ENCODE measurements at places on chromosomes 7 and 10.
A peak's percentile ranks its signal among the peaks of the same experiment; 100 is the strongest.

DNA sequence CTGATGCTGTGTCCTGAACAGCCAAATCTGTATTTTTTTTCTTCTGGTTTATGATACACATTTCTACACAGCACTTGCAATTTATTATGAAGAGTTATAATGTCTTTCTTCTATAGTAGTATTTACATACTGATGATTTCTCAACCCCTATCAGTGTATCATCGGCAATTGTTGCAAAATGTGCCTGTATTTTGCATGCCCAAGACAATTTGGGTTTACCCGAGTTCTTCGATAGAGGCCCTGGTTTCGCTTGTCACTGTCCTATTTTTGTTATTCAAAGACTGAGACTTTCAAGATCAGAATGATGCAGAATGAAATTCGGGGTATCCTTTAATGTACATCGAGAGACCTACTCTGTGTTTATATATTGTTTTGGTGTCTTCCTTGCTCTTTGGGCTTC, 184.5 kb upstream of the PRSS58 start:
- peak; percentile 50 for DNase-seq

- DNase-seq, result no peak
Measured at GRCh38 chr10:47349516-47349915, 1.4 kb downstream of the RBP3 start.

GRCh38 chr10:63106111-63106755, 26.9 kb upstream of the NRBF2 start:
- DNase-seq, result no peak

DNA sequence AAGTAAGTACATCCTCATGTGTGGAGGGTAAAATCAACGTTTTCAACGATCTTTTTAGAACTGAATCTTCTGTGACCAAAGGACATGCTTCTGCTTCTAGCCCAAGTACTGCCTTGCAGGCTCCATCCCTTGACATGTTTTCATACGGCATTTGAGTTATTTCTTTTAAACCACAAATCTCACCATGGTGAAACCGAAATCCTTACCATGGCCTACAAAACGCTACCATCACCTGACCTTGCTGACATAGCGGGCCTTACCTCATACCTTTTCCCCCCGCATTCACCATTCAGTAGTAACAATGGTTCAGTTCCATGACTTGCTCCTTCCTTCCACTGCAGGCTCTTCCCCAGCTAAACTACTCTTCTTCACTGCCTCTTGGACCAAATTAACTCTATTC, 3.5 kb downstream of the RNF216 start:
- DNase-seq, result no peak

- DNase-seq, result no peak
Measured at GRCh38 chr10:97336942-97337831, 2.7 kb upstream of the FRAT2 start.

GRCh38 chr10:8331896-8332729, 277.6 kb downstream of the GATA3 start:
- DNase-seq, result peak; percentile 60

- no peak for DNase-seq
Measured at GRCh38 chr7:35991511-35992232, 161.4 kb upstream of the EEPD1 start.

- DNase-seq, result no peak
Measured at GRCh38 chr7:116547347-116547746, 22.5 kb downstream of the CAV1 start.

GRCh38 chr7:44147026-44147991, 6.2 kb upstream of the MYL7 start:
- DNase-seq, result no peak

DNA sequence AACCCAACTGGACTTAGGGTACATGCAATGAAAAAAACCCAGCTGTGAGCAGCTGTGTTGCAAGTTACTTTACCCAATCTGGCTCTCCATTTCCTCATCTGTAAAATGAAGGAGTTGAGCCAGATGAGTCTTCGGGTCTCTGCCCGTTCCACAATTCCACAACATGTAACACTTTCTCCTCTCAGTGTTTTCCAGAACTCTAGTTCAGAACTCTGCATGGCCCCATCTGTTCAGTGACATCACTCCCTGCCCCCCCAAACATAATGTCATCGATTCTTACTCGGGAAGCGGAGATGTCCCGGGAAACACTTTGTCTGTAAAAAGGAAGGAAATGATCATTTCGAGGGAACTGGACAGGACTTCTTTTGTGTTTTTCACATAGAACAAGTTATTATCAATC, 2.5 kb downstream of the SH3PXD2A start:
- peak; percentile 61 for DNase-seq

GRCh38 chr7:87435546-87435945, 39.9 kb downstream of the ABCB4 start:
- no peak for DNase-seq

DNA sequence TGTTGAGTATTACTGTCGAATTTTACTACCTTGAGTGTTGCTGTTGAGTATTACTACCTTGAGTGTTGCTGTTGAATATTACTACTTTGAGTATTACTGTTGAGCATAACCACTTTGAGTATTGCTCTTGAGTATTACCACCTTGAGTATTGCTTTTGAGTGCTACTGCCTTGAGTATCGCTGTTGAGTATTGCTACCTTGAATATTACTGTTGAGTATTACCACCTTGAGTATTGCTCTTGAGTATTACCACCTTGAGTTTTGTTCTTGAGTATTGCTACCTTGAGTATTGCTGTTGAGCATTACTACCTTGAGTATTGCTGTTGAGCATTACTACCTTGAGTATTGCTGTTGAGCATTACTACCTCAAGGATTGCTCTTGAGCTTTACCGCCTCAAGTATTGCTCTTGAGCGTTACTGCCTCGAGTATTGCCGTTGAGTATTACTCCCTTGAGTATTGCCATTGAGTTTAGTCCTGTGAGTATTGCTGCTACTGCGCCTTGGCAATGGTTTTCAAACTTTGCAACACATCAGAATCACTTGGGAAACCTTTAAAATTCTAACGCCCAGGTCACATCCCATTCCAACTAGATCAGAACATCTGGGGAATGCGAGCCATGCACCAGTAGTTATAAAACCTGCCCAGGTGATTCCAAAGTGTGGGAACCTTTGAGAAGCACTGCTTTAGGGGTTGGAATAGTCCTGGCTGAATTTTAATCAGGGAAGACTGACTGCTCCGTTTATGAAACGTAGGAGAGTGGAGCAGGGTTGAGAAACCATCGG, 61.7 kb downstream of the TCF7L2 start:
- DNase-seq, result no peak

DNA sequence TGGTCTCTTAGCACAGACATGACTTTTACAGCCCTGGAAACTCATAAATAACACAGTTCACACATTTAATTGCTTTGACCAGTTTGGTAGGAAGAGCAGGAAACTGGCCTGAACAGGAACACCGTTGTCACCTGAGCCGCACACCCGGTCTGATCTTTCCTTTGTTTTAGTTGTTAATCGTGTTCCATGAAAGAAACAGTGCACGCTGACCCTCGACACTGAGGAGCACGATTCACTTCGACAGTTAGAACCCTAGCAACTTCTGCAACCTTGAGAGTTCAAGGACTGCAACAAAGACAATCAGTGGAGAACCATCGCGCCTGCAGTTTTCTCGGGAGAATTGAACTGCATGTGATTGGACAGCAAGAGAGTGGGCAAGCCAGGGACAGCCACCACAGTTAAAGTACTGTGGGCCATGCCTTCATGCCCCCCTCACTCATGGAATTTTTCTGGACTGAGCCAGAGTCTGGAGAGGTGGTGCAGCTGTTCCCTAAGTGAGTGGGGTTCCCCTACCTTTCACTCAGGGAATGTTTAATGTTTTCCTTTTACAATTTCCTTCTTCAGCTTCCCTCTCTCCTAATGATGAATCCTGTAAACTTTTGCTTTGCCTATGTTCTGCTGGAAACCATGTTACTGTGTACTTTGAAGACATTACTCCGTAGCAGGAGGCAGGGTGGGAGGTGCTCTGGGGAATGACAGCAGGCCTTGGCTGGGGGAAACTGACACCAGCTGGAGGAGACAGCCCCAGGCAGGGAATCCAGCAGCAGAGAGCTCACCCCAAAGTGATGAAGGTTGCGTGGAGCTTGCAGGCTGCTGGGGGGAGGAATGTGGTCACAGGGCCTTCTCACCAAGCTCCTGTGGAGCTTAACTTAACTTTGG, 198.7 kb downstream of the ZNF438 start:
- DNase-seq, result no peak

GRCh38 chr7:123727071-123727837, 21.5 kb downstream of the WASL start:
- peak; percentile 49 for DNase-seq

DNA sequence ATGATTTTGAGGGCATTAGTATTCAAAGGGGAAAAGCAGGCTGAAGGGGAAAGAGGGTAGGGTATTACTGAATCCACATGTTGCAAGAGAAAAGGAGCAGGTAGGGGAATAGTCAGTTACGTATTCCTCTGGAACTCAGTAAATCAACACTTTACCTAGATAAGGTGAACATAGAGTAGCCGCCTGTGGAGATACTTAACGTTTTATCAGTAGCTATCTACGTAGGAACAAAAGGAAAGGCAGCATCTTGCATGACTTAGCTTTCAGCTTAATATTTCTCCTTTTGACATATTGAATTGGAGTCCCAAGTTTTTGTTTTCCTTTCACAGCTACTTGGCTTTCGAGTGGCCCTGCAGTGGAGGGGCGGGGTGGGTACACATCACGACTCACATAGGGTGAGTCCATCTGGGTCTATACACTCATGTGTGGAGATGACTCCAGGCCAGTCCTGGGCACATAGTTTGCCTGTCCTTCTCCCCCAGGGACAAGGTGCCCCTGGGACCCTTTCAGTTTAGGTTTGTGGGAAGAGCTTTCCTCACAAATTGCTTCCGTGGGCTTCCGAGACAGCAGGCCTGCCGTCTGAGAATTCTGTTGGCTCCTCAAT, 48.1 kb downstream of the CCNY start:
- no peak for DNase-seq

- no peak for DNase-seq
Measured at GRCh38 chr7:80232979-80233724, 98.5 kb downstream of the GNAI1 start.

DNA sequence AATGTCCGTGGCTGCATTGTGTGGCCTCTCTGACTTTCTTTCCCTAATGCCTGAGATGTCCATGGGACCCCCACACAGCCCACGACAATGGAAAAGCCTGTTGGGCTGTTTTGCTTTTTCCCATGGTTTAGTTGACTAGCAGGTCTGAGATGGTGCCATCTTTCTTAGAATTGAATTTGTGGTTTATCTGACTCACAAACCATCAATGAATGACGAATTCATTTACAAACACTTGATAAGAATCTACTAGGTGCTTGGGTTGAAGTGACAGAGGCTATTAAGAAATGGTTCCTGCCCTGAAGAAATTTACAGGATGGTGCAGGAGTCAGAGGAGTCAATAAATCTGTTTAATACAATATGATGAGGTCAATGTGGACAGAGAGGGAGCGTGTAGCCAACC, 75.4 kb downstream of the OTUD1 start:
- DNase-seq, result peak; percentile 18

GRCh38 chr10:62309254-62309653, 40.6 kb upstream of the RTKN2 start:
- no peak for DNase-seq

- peak; percentile 53 for DNase-seq
Measured at GRCh38 chr7:38656968-38657367, 25.8 kb upstream of the AMPH start.

DNA sequence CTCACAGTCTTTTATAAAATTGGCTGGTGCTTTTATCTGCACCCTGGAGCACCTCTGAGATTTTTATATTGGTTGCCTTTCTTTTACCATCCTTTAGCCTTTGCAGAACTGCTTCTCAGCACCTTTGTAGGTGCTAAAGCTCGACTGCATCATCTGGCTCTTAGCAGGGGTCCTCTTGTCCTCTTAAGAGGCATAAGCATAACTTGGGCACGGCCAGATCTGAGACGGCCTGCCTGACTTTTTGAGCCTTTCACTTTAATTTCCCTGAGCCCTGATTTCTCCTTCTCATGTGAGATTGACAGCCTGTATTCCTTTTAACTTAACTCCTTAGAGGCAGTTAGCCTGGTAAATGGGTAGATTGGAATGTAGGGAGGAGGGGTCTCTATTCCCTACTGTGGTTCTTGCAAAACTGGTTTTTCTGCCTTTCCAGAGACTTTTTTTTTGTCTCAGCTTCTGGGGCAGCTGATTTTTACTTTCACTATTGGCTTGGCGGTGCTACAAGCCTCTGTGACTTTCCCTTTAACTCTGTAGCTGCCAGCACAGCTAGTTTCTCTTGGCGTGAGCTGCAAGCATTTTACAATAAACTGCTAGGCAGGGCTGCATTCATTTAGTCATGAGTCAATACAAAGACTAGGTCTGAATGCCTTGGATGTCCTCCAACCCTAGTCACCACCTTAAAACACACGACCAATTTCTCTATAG, 24.0 kb downstream of the ZPBP start:
- peak; percentile 8 for DNase-seq

DNA sequence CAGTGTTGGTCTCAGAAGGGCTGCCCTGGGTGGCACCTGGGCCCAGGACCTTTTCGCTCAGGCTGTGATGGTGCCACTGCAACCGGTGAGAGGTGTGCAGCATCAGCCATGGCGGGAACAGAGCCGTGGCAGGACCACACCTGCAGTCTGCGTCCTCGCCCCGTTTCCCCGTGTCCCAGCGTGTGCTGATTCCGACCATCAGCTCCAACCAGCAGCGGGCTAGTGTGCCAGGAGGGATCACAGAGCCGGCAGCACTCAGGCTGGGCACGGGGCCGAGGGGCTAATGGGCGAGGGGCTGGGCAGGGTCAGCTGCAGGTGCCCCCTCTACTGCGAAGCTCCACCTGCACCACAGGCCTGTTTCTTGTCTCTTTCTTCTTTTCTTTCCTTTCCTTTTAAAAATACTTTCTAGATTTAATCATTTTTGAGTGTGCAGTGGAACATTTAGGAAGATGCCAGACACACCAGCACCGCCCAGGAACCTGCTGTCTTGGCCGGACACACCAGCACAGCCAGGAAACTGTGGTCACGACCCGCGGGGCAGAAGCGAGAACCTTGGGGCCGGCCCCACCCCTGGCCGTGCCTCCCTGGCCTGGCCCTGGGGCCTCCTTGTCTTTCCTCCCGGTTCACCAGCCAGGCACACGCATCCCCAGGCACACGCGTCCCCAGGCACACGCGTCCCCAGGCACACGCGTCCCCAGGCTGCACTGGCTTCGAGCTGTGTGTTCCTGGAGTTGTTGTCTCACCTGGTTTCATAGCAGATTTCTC, 34.6 kb downstream of the ADGRA1 start:
- no peak for DNase-seq

- no peak for DNase-seq
Measured at GRCh38 chr10:110437761-110438341, 59.9 kb upstream of the DUSP5 start.

- no peak for DNase-seq
Measured at GRCh38 chr10:126939706-126940105, 34.5 kb downstream of the DOCK1 start.

- DNase-seq, result no peak
Measured at GRCh38 chr10:73168465-73168803, 515 bp downstream of the FAM149B1 start.

GRCh38 chr10:63454631-63455030, 11.1 kb downstream of the JMJD1C start:
- no peak for DNase-seq

- DNase-seq, result no peak
Measured at GRCh38 chr10:121721257-121721656, 123.0 kb upstream of the FGFR2 start.

Data from NB4 (cell line).